Ecto neural progenitor cell (in vitro differentiated cells): ENCODE measurements at places on chromosomes 6 and 20.

DNA sequence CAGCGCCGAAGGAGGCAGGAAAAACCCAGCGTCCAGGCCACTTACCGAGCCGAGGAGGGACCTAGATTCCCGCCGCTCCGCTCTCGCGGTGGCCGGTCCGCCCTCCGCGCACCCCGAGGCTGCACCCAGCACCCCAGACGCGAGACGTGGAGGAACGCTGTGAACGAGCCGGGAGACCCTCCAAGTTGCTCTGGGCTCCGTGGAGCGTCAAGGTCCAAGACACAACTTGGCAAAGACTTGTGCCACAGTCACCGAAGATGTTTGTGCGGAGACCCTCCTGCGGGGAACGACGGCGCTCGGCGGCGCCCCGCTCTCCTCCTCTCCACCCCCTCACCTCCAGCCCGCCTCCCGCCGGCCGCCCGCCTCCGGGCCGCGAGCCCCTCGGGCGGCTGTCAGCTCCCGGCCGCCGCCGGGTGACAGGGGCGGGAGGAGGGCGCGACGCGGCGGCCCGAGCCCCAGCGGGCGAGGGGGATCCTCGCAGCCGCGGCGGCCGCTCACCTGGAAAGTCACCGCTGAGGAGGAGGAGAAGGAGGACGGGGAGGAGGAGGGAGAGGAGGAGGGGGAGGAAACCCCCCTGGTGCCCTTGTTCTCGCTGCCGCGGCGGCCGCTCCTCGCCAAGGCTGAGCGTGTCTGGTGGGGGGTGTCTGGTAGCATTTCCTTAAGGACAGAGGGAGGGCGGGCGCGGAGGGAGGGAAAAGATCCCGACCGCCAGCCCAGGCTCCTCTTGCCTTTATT is 637 bp upstream of the HIVEP2 start:
- DNase-seq: no peak

- DNase-seq: no peak
Observed at GRCh38 chr6:48476257-48476656, 365.3 kb upstream of the PTCHD4 start.

DNA sequence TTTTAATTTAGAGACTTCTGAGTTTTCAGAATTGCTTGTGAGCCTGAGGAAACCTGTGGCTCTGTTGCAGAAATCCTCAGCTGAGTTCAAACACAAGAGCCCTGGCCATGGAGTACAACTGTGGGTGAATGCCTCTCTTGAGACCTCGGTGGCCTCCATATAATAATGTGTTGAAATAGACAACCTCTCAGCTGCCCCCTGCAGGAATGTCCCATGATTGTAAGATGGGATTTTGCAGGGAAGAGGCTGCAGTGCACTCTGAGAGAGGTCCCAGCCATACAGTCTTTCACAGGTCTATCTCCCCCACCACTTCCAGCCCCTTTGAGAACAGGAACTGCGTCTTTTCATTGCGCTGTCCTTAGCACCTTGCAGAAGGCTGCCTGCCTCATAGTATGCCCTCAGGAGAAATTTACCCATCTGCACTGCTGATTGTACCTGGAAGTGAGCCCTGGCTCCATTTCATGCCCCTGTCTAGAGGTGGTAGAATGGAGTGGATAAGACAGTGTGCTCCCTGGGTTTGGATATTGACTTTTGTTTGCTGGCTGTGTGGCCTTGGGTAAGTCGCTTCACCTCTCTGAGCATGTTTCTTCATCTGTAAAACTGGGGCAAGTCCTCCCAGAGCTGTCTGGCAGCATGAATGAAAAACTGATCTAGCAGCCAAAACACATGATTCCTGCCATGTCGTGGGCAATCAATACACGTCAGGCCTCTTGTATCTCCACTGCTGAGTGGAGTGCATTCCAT is 16.8 kb upstream of the CDH22 start:
- no peak for DNase-seq

DNA sequence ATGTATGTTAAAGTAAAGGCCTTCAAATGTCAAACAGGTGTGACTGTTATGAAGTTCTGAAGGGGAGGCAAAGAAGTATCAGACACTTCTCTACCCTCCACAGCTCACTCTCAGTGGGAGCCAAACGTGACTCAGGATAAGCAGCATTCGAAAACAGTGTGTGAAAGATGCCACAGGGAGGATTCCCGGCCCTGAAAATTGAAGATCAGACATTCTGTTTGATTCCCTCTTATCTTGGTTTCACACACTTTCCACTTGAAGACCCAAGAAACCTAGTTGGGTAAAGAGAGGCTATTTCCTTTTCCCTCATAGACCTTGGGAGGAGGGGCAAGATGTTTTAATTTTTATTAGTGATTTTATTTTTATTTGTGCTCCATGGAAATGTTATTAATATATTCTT is 164.2 kb upstream of the SUPT3H start:
- no peak for DNase-seq

DNA sequence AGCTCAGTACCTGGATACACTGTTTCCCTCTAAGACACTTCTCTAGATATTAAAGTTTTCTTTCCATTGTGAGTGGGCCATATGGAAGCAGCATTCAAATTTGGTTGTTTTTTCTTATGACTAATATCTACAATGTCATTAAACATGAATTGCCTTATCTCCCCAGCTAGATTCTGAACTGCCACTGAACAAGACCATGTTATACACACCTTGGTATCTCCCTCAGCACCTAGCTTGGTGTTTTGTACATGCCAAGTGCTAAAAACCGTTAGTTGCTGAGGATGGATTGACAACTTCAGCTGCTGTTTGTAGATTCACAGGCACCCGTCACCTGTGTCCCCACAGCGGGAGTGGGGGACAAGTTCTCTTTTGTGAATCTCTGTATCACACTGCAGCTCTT is 131.1 kb downstream of the KIF13A start:
- DNase-seq: no peak

DNA sequence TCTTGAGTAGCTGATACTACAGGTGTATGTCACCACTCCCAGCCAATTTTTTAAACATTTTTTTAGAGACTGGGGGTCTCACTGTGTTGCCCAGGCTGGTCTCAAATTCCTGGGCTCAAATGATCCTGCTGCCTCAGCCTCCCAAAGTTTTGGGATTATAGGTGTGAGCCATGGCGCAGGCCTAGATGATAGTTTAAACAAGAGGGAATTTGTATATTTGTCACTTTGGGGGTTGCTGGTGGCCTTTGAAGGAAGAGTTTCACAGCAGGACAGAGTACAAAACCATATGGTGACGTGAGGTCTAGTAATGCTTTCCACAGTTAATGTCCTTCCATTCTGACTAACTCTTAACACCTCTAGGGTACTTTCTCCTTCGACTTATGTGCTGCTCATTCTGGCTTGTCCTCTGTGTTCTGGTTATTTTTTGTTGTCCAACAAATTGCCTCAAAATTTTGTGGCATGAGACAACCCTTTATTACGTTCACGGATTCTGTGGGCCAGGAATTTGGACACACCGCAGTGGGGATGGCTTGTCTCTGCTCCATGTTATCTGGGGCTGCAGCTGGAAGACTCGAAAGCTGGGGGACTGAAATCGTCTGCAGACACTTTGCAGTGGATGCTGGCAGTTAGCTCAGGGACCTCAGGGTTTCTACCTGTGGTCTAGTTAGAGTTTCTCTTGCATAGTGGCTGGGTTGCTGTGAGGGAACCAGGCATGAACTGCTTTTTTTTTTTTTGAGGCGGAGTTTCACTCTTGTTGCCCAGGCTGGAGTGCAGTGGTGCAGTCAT is 23.0 kb upstream of the IER3 start:
- DNase-seq: no peak

GRCh38 chr6:83792846-83793245 is 60.3 kb upstream of the RIPPLY2 start:
- DNase-seq: no peak

DNA sequence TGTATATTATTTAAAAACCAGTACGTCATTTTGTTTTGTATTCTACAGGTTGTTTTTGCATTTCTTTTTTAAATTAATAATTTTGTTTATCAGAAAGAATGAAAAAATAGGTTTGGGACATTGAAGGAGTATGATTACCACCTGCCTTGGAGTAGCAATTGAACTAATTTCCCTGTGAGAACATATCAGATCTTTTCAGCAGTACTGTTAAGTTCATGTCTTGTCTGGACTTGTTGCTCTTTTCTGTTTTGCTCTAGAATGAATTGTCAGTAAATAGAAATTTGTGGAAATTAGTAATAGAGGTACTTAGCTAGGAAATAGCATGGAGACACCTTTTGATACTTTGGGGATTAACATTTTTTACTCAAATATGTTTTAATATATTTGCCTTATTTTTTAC is 24.3 kb downstream of the HSF2 start:
- DNase-seq: no peak

GRCh38 chr6:37566111-37566949 is 66.6 kb upstream of the CCDC167 start:
- peak; percentile 90 for DNase-seq

GRCh38 chr20:6265204-6265904 is 142.5 kb upstream of the FERMT1 start:
- DNase-seq: no peak

DNA sequence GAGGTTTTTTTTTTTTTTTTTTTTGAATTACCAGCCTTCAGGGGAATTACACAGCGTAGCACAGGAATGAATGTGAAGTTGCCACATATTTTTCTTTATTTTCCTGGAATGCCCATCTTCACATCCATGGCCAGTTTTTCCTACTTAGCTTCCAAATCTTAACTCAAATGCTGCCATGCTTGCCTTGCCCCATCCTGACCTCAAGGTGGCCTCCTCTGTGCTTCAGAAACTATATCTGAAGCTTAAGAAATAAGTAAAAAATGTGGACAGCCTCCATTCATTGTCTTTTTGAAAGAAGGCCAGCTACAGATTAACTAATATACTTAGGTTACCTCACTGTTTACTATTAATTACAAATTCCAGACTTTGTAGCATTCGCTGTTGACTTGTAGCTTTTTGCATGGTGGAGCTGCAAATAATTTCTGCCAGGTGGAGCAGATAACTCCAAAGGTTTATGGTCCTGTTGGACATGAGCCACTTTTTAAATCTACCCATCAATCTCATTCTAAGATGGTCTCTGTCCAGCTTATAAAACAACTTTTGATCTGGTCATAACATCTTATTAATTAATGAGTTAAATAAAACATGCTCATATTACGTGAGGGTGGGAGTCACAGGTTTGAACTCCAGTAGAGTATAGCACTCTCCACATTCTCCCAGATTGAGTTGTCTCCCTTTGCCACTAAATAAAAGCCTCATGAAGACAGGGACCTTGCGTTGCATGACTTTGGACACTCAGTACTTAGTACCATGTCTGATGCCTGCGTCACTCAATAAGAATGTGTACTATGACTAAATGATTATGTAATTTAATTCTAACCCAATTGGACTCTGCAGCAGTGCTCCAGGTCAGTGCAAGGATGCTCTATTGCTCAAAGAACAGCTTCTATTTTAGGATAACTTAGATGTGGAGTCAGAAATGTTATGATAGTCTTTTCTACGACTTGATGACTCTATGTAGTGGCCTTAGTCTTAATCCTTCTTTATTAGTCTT is 678.6 kb upstream of the CITED2 start:
- no peak for DNase-seq
